Activated CD4-positive, alpha-beta T cell treated with anti-CD3 and anti-CD28 coated beads for 24 hours (primary cell): ENCODE measurements at places on chromosomes 5 and 9.
A peak's percentile ranks its signal among the peaks of the same experiment; 100 is the strongest.

- peak; percentile 85 for DNase-seq
Observed at GRCh38 chr5:134586866-134587524, 45.6 kb downstream of the SAR1B start.

GRCh38 chr5:167361795-167362194, 929.6 kb upstream of the WWC1 start:
- no peak for DNase-seq

- peak; percentile 37 for DNase-seq
Observed at GRCh38 chr5:1793301-1793740, 6.3 kb downstream of the MRPL36 start.

GRCh38 chr5:86320266-86320665, 297.5 kb upstream of the COX7C start:
- DNase-seq: no peak

DNA sequence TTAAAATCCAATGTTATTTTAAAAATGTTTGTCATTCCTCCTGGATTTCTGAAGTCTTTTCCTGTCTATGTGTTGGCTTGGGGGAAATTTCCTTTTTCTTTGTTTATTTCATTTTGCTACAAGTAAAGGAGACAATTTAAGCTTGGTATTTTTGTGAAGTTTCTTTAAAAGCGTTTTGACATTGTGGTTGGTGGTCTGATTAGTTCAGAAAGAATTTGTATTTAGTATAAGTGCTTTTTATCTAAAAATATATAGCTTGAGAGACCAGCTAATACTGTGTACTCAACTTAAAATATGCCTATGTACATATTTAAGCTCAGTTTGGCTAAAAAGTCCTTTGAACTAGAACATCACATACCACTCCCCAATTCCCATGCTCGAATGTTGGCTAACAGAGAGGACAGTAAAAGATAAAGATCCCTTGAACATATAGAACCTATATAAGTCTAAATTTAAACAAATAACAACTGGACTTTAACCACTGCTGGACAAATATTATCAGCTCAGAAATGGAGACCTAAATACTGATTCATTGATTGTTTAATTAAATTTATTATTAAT, 237.6 kb downstream of the TLE4 start:
- no peak for DNase-seq

- DNase-seq: no peak
Observed at GRCh38 chr5:141951332-141951781, 6.6 kb downstream of the PCDH12 start.

- DNase-seq: no peak
Observed at GRCh38 chr5:127136908-127137307, 63.6 kb upstream of the C5orf63 start.

DNA sequence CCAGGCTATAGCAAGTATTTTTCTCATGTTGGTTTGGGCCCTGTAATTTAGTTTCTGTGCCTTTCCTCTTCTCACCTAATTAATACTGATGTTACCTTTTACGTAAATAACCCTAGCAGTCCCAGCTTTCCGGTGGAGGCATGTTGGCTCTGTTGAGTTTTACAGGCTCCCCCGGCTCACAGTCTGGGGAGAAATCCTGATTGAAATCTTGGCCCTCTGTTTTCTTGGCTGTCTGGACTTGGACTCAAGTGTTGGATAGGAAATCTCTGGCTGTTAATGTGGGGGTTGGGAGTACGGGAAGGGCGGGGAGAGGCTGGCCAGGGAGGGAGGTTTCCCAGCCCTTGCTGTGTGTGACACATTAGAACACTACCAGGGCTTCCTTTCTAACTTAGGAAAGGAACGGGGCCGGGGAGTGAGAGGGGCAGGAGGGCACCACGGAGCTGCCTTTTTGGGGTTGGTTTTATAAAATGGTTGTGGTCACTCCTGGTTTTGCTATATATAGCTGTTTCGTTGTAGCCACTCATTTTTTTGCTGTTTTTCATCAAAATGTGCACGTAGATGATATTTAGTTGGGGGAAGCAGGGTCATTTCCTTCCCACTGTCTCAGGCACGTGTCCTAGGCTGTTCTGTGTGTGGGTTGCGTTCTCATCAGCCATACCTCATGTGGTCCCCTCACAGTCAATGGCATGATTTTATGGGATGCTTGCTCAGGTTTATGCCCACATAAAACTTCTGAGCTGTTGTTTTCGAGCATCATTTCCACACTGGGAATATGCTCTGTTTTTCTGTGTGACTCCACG, 11.0 kb downstream of the TRIO start:
- DNase-seq: no peak

DNA sequence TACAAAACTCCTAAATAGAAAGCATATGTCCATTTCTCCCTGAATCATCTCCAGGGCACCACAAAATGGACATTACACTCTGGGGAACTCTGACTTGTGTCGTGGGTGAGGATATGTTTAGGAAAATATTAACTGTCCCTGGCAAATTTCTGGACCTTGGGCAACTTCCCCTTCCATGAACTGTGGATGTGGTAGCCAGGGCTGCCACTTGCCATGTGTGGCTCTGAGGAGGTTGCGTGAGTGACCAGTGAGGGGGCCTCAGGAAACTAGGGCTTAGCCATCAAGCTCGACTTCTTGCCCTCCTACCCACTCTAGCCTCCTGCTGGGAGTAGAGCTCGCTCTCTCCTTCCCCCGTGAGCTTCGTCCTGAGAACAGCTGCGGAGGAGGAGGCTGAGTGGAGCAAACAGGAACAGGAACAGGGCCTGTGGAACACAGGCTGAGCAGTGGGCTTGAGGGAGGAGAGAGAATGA, 13.8 kb upstream of the STC2 start:
- DNase-seq: no peak

DNA sequence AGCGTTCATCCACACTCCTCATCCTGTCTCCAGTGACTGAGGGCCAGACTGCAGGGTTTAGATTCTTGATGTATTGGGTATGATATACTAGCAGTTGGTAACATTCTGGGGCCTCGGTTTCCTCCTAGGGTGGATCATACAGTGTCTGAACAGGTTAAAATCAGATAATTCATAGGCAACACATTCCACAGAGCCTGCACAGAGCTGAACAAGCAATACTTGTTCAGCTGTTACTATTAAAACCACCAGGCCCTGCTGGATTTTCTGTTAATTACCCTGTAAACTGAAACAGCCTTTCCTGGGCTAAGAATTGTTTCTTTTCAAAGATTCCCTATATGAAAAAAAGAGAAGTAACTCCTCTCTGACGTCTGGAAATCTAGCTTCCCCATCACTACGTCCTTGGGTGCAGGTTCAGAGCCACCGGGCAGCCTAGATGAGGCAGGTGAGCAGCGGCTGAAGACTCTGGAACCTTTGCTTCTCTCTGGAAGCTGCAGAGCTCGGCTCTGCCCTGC, 1313.5 kb upstream of the WWC1 start:
- no peak for DNase-seq
